ENCODE measurements at places on chromosomes 1 and 21.
A peak's percentile ranks its signal among the peaks of the same experiment; 100 is the strongest.

DNA sequence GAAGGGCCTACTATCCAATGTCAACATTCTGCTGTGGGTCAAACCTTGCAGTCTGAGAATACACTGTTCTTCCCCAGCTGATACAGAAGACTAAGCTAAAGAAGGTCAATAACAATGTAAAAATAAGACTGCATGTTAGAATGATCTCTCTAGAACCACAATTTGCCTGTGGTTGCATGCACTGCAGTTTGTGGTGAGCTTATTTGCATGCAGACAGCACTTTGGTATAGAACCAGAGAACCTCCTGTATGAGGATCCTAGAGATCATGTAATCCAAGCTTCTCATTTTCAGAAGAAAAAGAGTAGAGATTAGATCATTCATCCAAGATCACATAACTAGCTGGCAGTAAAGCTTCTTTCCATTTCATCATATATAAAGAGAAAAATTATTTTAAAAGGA, 15.8 kb downstream of the SYNJ1 start:
- DNase-seq, result no peak

GRCh38 chr1:184824691-184825323, 70.1 kb upstream of the EDEM3 start:
- no peak for DNase-seq

DNA sequence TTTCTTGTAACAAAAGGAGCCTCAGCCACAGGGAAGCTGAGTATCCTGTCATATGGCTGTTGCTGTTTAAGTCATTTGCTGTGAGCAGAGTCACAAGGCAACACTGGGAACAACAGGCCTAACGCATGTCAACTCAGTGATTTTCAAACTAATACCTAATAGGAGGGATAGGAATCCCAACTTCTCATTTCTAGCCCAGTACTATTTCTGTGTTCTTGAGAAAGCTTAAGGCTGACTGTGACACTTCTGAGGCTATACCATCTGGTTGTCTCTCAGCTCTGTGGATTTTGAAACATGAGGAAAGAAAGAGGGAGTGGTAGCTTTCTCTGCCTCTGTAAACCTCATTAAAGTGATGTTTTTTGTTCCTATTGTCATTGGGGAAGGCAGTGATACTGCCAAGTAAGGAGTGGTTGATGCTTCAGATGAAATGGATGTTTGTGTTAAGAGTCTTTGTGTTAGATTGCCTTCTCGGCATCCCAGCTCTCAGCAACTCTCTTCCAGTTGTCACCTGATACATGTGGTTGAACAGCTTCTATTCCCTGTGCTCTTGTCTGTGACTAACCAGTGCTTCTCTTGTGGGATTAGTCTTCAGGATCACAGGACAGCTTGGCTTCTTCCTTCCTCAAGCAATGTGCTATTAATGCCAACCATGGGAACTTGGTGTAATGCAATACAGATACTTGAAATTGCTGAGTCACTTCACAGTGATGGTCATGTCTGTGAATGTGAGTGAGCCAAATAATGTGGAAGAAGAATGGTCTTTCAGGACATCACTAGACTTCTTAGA, 166.8 kb upstream of the IVNS1ABP start:
- no peak for DNase-seq

DNA sequence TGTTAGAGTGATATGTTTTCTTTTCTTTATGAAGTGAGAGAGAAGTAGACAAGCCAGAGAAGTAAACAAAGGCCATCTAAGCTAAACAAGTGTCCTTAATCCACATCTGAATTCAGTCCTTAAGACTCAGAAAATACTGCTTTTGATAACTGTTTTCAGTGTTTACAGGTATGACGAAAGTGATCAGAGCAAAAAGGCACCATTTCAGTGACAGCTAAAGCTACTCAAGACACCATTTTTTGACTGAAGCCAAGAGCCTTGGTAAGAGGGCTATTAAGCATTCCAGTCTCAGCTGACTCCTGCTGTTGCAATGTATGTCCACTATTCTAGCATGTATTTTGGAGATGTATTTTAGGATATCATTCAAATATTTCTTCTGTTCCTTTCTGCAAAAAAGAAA, 4.1 kb downstream of the KMO start:
- DNase-seq, result no peak

GRCh38 chr1:210072129-210072528, 134.1 kb downstream of the SYT14 start:
- no peak for DNase-seq

GRCh38 chr1:215489771-215490565, 77.1 kb upstream of the KCTD3 start:
- DNase-seq, result no peak

DNA sequence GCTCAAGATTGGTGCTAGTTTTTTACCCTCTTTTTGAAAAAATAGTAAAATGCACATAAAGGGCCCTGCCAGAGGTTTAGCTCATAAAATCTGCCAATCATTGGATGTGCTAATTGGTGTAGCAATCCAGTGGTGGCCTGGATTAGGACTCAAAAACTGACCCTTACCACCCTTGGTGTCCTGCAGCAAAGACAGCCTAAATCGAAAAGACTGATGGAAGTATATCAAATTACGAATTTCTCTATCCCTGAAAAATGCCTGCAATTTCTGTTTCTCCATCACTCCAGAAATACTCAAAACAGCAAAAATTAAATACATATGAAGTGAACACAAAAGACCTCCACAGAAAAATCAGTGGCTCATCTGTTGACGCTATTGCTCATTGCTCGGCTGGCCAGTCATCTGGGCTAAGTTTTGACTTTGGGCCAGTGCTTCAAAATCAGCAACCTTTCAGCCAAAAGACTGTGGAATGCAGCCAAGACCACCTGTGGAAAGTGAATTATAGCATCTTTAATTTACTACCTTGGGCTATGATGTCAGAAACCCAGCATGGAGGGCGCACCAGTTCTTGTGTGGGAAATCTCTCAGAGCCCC, 30.0 kb downstream of the WLS start:
- DNase-seq, result no peak

DNA sequence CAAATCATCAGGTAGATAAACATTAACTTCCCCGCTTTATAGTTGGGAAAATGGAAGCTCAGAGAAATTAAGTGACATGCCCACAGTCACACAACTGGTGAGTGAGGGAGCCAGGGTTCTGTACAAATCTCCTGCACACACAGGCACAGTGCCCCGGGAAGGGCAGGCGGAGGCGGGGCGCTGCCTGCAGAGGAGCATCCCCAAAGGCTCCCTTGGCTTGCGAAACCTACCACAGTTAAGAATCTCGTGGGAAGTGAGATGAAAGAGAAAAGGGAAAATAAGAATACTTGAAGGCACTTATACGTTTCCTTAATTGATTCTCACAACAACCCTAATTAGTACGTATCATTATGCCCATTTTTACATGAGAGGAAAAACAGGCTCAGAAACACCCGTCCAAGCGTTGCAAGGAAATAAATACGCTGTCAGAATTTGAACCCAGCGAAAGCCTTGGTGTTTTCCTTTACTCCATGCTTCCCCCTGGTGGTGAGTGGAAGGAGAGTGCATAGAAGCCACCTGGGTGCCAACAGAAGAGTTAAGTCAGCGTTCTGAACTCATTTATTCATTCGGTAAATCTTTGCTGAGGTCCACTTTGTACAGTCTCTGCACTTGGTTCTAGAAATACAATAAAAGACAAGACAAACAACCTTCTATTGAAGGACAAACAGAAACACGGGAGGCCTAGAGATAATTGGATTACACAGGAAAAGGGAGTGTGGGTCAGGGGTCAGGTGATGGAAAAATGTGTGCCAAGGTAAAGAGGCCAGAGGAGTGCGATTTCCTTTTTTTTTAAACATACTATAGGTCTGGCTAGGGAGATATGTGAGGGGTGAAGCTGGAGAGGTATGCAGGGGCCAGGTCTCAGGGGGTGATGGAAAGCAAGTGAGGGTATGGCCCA, 28.4 kb downstream of the ACP6 start:
- DNase-seq, result peak; percentile 77

- no peak for DNase-seq
Observed at GRCh38 chr1:39525366-39526165, 34.1 kb downstream of the BMP8A start.

GRCh38 chr1:13469343-13469742, 44.5 kb downstream of the LRRC38 start:
- peak; percentile 76 for DNase-seq

DNA sequence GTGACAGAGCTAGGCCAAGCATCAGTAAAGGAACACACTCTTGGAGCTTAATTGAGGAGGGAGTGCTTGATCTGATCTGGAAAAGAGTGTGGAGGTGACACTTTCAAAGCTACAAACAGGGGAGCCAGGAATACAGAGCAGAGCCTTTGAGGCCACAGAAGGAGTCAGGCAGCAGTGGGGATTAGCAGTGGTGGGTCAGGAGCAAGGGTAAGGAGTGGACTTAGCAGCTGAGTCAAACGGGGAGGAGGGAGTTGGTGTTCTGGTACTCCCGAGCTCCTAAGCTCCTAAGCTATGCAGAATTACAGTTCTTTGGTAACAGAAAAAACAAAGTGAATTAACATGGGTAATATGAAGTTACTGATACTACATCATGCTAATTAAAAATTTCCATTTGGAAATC, 14.5 kb downstream of the RAB4A start:
- no peak for DNase-seq

GRCh38 chr1:161196521-161197451, 2.1 kb downstream of the ADAMTS4 start:
- peak; percentile 65 for DNase-seq

DNA sequence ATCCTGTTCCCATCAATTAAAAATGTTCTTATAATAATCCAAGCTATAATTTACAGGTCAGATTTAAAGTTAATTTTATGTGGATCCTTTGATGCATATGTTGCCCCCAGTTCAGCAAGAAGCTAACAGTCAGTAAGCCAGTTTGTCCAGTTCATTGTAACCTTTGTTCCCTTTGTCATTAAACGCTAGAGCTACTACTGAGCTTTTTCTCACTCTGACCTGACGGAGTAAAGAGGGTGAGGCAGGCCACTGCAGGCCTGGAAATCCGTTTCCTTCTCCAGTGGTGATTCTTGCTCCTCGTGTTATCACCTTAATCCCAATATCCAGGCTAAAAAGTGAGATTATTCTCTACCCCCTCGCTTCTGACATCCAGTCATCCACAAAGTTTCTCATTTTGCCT, 10.2 kb downstream of the YBX1 start:
- no peak for DNase-seq

- DNase-seq, result peak; percentile 90
Observed at GRCh38 chr1:165367375-165367993, 11.0 kb upstream of the LMX1A start.

GRCh38 chr21:37045149-37045548, 27.7 kb downstream of the PIGP start:
- DNase-seq, result no peak

DNA sequence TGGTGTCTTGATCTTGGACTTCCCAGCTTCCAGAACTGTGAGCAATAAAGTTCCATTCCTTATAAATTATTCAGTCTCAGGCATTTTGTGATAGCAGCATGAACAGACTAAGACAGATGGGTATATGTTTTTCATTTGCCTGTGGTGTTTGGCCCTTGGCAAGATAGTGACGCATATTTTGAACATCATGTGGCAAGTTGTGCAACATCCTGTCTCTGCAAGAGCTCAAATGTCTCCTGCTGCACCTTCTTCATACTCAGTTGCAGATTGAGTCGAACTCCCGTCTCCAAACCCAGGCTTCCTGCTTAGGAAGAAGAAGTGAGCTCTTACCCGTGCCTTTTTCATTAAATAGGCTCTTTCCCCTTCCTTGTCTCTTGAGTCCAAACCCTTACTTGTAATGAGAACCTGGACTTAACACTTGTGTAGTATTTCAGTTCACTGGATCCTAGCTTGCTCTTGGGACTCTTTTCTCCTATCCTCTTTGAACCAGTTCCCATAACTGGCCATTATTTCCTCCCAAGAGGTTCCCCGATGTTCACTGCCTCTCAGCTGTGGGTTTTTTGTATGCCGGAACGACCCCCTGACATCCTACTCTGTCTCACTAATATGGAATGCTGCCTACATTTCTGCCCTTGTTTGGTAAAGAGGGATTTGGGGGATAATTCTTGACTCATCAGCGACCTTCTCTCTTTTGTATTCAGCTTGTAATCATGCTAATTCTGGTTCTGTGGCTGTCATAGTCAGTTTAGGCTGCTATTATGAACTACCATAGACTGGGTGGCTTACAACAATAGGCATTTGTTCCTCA, 125.0 kb upstream of the KCNK2 start:
- DNase-seq, result no peak

DNA sequence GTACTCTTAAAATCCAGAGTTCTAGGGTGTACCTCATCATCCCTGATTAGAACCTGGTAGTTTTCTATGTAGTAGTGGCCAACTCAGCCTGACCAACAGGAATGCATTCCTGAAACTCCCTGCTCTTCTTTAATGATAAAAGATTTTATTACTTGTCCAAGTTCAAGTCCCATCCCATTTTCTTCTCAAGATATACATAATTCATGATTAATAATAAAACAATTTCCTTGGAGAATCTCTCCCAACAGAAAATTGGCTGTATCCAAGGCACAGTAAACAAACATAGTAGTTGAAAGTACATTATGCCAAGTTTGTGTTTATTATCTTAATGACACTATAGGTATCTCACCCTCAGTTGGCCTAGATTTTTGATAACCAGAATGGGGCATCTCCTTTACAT, 714.1 kb upstream of the ADAMTS5 start:
- DNase-seq, result no peak

DNA sequence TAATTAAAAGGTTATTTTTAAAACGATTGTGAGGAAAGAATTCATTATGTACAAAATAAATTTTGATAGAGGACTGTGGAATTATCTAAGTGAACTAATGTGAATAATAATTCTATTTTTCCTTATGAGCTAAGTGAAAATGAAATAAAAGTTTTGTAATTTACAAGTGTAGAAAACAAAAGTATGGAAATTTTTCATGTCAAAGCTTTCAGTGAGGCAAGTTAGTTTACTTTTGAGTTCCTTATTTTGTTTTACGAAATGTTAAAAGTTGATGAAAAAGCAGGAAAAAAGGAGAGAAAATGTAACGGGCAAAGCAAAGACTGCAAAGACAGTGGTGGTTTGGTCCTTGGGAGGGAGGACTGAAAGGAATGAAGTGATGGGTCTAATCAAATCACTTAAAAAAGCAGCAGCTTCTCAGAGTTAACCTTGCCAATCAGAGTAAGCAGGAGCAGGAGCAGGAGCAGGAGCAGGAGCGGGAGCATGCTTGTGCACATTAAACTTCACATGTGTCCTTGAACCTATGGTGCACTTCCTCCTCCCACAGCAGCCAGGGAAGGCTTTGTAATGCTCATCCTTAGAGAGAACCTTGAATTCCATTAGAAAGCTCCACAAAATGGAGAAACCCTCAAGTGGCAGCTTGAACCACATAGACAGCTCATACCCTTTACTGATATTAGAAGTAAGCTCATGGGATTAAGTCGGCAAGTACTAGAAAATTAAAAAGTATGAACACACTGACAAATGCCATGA, 133.4 kb downstream of the LHX4 start:
- DNase-seq, result no peak

GRCh38 chr1:245843101-245843500, 664.0 kb downstream of the SMYD3 start:
- no peak for DNase-seq
